CD4-positive, alpha-beta T cell treated with Interleukin-1 beta for 1 hour (primary cell): ENCODE measurements at places on chromosomes 6 and 20.

DNA sequence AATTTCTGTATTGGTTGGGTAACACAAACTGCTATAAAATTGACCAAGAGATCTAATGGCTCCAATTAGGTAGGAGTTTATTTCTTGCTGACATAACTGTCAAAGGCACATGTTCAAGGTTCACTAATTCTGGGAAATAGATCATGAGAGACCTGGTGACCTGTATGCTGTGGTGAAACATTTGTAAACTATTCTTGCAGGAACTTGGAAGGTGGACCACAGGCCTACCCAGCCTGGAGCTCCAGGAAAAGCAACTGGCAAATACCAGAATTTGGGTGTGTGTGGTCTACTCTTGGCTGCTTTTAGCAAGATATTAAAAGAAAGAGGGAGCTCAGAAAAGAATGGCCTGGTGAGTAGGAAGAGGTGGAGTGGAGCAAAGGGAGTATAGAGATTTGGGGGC lies 184.6 kb downstream of the QKI start:
- DNase-seq, result no peak

- DNase-seq, result no peak
These were observed 100.5 kb upstream of the SUPT3H start for GRCh38 chr6:45478240-45478639.

- no peak for DNase-seq
These were observed 475.3 kb upstream of the NRSN1 start for GRCh38 chr6:23650676-23651075.

GRCh38 chr6:137681445-137682009 lies 185.5 kb upstream of the TNFAIP3 start:
- no peak for DNase-seq

GRCh38 chr6:48985025-48985424 lies 478.0 kb downstream of the MMUT start:
- DNase-seq, result no peak

DNA sequence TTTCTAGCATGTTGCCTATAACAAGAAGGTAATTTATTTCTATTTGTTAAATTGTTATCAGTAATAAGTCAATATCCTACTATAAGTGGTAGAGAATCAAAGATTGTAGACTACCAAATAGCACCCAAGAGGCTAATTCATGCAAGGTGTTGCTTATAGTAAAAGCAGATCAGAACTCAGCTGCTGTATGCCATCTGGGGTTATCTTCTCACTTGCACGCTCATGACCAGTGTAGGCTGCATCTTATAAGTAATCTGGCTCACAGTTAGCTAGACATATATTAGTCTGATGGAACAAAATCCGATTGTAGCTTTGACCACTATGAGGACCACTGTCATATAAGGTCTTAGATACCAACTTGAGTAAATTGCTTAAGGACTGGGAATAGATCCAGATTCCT lies 17.0 kb downstream of the TOP1 start:
- no peak for DNase-seq

GRCh38 chr6:11378639-11379038 lies 146.2 kb upstream of the NEDD9 start:
- no peak for DNase-seq

DNA sequence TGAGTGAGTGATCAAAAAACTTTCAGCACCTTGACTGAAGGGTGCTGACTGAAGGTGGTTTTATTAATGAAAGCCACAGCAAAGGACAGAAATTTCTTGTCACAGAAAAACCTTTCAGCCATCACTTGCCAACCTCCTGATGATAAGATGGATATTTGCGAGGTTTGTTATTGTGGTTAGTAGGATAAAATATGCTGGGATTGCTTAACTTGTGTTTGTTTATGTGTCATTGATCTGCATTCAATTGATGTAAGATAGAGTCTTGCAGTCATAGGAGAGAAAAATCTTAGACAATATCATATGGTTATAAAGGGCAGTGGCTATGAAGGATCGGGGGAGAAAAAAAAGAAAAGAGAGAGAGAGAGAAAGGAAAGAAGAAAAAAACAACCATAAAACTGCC lies 1.2 kb downstream of the TSBP1 start:
- no peak for DNase-seq

- no peak for DNase-seq
These were observed 73.0 kb upstream of the SYNJ2 start for GRCh38 chr6:157908369-157909281.

DNA sequence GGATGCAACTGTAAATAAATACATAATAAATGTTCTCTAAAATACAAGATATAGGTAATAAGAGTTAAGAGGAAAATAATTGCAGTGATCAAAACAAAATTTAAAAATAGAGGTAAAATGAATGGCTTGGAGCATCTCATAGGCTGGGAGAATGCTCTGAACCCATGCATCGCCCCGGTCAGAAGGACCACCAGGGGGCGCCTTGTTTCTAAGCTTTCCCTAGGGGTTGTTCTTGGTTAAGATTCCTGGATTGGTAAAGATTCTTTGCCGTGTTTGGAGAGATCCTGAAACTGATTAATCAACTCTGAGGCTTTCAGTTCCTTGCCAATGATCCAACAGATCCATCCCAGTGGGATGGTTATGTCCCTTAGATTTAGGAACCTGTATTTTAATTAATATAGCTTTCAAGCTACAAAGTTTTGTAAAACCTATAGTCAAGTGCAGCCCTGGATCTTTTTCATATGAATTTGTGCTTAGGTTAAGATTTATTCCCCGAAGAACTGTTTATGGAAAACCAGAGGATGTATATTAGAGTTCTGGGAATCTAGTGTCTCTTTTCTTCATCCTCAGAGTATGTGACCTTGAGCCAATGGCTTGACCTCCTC lies 45.3 kb upstream of the PRELID3B start:
- peak; percentile 83 for DNase-seq

GRCh38 chr6:165658395-165659058 lies 4.5 kb downstream of the PDE10A start:
- DNase-seq, result no peak

DNA sequence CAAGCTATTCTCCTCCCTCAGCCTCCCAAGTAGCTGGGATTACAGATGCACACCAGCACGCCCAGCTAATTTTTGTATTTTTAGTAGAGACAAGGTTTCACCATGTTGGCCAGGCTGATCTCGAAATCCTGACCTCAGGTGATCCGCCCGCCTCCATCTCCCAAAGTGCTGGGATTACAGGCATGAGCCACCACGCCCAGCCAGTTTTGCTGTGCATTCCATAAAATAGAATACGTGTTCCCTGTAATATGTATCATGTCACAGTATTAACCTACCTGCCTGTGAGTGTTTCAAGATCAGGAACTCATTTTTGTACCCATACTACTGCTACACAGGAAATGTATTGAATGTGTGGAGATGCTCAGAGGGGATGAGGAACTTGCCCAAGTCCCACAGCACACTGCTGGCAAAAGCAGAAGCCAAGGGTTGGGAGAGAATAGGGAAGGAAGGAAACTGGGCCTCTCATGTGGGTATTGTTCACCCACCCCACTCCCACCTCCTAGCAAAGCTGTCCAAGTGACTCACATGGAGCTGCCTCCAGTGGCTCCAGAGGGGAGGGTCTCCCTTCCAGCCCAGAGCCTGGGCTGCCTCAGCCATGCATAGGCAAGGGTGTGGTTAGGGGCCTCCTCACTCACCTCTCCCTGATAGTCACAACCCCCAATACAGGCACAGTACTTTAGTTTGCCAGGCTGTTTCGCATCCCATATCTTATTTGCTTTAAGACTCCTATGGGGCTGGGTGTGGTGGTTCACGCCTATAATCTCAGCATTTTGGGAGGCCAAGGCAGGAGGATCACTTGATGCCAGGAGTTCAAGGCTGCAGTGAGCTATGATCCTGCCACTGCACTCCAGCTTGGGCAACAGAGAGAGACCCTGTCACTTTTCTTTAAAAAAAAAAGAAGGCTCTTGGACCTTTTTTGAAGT lies 9.4 kb downstream of the HM13 start:
- DNase-seq, result no peak

DNA sequence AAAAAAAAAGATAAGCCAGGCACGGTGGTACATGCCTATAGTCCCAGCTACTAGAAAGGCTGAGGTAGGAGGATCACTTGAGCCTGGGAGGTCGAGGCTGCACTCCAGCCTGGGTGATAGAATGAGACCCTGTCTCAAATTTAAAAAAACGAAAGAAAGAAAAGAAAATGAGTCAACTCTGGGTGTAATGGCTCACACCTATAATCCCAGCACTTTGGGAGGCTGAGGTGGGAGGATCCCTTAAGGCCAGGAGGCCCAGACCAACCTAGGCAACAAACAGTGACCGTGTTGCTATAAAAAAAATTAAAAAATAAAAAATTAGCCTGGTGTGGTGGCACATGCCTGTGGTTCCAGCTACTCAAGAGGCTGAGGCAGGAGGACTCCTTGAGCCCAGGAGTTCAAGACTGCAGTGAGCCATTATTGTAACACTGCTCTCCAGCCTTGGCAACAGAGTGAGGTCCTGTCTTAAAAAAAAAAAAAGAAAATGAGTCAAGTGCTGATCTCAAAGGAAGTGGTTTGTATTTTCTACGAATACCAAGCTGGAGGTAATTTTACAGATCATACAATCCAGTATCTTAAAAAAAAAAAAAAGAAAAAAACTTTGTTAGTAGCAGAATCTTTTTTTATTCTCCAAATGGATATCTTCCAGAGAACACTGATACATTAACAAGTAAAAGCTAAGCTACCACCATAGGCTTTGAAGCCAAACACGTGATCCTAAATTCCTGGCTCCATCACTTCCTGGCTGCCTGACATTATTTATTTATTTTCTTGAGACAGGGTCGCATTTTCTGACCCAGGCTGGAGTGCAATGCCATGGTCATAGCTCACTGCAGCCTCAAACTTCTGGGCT lies 5.7 kb downstream of the COMMD7 start:
- DNase-seq, result peak; percentile 60

DNA sequence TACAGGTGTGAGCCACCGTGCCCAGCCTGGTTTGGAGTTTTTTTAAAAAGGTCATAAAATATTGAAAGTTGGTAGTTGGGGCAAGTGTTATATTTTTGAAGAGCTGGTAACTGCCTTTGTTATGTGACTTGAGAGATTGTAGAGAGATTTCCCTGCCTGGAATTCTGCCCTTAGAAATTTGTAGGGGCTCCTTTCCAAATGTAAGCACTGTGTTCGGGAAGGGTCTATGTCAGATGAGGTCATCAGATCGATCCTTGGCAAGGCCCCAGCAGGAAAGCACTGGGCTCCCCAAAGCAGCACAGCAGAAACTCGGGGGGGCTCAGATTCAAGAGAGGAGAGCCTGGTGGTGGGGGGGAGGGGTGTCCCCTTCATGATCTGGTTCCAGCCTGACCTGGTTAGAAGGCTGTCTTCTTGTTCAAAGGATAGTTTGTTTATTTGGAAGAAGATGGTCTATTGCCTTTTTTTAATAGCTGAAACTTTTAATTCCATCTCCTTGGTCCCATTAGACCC lies 220.2 kb downstream of the UST start:
- DNase-seq, result no peak

- no peak for DNase-seq
These were observed 365.7 kb upstream of the EPHA7 start for GRCh38 chr6:93784794-93785693.

DNA sequence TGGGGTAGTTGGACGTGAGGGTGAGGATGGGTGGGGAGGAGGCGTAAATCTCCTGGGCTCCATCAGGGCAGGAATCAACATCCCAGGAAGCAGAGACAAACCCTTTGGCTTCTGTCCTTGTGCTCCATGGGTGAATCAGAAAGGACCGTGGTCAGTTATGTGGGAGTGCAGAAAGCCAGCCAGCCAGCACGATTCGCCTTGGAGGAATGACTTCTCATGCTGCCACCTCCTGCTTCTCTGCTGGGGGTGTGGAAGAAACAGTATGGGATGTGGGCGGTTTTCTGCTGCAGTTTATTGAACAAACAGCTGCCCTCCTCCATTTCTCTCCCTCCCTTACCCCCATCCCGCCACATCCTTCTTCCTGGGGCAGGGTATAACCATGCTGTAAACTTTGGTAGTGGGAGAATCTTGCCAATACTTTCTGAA lies 214.5 kb downstream of the SOX4 start:
- no peak for DNase-seq

GRCh38 chr6:117615750-117616390 lies 13.6 kb upstream of the GOPC start:
- DNase-seq, result no peak

DNA sequence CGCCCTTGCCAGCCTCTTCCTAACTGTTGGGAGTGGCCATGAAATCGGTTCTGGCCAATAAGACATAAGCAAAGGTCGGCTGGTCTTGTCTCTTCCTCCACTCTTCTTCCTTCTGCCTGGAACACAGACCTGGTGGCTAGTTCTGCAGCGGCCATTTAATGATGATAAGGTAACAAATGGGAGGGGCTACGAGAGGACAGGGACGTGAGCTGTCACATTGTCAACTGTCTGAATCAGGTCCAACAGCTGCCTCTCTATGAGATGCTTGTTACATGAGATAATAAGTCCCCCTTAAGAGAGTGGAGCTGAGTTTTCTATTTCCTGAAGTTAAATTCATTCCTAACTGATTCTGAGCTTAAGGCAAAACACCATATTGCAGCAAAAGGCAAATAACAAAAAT lies 12.5 kb upstream of the TMEM242 start:
- DNase-seq, result no peak

DNA sequence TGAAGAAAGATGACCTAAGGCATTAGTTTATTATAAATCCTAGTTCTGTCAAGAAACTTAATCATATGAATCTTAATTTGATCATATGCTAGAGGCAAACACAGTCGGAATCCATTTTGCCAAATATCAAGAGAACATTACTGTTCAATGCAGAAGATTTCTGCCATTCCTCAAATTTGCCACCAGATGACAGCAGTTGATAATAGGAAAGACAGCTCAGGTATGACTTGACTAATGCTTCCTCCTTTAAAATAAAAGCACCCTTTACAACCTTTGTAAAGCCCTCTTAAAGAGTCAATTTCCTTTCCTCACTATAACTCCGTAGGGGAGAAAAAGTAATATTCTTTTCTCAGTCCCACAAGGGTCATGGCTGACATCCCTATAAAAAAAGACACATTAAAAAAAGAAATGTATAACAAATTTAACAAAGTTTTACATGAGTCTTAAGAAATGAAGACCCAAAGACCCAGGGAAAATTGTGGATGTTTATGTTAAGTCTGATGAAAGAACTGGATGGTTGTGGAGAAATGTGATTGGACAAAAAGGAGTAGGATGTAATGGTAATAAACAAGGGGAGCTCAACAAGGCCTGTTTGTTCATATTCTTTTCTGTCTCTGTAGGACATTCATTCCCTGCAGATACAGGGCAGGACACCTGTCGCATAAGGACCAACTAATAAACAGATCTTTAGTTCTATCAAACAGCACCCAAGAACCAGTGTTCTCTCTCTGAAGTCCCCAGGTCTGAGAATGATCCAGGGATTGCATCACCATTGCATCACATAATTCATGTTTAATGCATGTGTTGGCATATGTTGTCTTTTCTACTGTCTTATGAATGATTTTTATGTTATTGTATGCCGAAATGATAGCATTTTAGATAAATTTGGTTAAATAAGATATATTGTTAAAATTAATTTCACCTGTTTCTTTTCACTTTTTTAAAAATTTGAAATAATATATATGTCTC lies 23.0 kb upstream of the IL17A start:
- DNase-seq, result no peak
